ENCODE measurements at places on chromosomes 12 and 14.

- DNase-seq = no peak
These were observed 181.0 kb downstream of the MON2 start for GRCh38 chr12:62647586-62647985.

- no peak for DNase-seq
These were observed 106.7 kb downstream of the ANO4 start for GRCh38 chr12:100901266-100901665.

DNA sequence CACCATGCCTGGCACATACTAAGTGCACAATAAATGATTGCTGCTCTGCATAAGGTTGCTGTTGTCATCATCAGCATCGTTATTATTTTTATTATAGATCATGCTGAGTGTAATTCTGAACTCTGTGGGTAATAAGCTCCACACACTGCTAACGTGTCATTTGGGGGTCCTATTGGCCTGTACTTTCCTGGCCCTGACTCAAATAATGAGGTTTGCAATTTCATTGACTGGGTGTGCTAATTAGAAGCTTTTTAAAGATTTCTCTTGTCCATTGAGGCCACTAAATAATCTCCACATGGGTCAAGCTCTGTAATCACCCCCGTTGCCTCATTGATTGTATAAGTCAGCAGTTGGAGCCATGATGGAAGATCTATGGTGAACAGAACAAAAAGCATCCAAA lies 320.8 kb upstream of the TMPO start:
- DNase-seq = no peak

GRCh38 chr12:2732290-2732689 lies 62.5 kb upstream of the FKBP4 start:
- no peak for DNase-seq

DNA sequence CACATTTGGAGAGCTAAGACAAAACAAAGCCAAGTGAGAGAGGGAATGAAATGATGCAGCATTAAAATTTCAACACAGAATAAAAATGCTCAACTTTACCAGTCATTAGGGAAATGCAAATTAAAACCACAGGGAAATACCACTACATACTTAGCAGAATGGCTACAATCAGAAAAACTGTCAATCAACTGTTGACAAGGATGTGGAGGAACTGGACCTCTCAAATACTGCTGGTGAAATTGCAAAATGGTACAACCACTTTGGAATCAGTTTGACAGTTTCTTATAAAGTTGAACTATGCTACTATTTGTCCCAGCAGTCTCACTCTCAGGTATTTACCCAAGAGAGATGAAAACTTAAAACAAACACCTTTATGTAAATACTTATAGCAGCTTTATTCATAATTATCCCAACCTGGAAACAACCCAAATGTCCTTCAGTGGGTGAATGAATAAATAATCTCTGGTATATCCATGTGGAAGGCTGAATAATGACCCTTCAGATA lies 43.8 kb upstream of the KTN1 start:
- DNase-seq = no peak

- no peak for DNase-seq
These were observed 152.2 kb downstream of the CHST11 start for GRCh38 chr12:104608998-104609397.

DNA sequence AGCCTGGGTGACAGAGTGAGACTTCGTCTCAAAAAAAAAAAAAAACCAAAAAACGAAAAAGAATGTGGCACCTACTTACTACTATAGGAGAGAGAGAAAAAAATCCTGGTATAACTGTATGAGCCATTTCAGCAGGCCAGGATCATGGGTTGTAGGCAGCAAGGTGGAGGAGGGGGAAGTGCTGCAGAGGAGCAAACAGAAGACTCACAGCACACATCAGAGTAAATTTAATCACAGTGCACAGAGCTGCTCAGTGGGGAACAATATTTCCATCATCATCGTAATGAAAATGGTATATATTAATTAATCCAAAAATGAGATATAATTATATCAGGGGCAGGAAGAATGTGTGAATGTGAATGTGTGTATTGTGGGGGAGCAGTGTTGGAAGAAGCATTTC lies 175.8 kb downstream of the SLC2A13 start:
- DNase-seq = no peak

- no peak for DNase-seq
These were observed 55.6 kb upstream of the ZDHHC17 start for GRCh38 chr12:76708296-76708695.

GRCh38 chr12:91785655-91786498 lies 359.8 kb downstream of the BTG1 start:
- no peak for DNase-seq

DNA sequence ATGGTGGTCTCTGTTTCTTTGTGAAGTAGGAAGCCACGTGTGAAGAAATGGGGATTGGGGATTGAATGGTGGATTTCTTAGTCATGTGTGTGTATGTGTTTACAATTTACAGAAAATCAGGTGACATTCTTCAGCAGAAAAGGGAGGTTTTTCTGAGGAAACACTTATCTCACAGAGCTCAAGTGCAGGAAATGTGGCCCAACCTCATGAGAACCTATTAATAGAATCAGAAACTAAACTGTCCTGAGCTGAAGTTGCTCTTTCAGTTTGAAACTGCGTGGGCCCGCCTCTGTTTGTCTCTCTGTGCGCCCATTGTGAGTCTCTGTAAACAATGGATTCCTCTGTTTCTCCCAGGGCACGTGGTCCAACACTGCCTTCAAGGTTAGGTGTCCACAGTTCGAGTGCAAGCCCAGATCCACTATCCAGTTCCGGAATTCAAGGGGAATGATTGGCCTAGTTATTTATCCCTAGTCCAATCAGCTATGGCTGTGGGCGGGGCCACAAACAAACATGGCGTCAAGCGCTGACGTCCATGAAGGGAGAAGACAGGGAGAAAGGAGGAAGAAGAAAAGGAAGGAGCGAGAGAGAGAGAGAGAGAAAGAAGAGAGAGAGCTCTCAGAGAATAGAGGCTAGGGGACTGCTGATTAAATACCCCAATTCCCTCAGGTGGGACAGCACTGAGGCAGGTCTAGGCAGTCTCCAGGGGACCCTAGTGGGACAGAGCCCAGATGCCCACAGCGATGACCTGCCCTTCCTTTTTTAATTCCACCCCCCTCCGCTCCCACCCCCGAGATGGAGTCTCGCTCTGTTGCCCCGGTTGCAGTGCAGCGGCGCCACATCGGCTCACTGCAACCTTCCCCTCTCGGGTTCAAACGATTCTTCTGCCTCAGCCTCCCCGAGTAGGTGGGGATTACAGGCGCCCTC lies 31.4 kb upstream of the C12orf76 start:
- DNase-seq = peak; percentile 49

DNA sequence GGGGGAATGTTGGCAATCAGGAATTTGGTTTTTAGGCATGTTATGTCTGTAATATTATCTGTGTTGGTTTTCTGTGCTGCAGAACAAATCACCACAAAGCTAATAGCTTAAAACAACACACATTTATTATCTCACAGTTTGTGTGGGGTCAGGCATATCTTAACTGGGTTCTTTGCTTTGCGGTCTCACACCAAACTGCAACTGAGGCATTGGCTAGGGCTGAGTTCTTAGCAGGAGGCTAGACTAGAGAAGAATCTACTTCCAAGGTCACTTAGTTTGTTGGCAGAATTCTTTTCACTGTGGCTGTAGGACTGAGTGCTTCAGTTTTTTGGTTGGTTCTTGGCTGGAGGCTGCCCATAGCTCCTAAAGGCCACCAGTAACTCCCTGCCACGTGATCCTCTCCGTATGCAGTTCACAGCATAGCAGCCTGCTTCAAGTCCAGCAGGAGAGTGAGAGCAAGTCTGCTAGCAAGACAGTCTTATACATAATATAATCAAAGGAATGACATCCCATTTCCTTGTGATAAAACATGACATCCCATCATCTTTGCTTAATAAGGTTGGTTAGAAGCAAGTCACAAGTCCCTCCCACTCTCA lies 21.6 kb downstream of the ATF1 start:
- no peak for DNase-seq

DNA sequence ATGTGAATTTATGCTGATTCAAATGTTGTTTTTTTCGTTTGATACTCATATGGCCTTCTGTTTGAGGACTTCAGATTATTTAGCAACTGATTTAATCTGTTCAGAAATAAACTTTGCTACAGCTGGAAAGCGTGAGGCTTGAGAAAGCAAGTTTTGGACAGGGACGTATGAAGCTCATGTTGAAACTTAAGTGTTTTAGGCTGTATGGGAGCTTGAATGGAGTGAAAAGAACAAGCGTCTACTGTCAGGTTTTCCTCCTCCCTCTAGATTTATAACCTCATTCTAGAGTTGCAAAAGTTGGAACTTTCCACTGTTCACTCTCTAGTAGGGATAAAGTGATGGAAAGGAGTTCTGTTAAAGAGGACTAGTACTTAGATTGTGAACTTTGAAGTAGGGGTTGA lies 1.0 kb downstream of the PRPF39 start:
- DNase-seq = peak; percentile 49

DNA sequence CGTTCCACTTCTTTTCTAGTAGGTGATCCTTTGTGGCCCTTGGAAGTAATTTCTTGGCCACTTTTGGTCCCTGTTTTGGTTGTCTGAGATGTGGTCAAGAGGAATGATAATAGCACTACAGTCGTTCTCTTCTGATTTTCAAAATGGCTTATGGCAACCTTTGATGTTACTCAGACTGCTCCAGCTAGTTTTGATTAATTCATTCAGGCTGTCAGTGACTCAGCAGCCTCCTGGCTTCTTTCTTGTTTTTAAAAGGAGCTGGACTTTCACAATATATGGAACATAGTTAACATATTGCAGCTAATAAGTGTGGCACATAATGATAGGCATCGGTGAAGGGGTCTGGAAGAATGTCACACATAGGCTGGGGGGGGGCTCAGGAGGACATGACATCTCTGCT lies 47.3 kb downstream of the WDR20 start:
- DNase-seq = peak; percentile 21

DNA sequence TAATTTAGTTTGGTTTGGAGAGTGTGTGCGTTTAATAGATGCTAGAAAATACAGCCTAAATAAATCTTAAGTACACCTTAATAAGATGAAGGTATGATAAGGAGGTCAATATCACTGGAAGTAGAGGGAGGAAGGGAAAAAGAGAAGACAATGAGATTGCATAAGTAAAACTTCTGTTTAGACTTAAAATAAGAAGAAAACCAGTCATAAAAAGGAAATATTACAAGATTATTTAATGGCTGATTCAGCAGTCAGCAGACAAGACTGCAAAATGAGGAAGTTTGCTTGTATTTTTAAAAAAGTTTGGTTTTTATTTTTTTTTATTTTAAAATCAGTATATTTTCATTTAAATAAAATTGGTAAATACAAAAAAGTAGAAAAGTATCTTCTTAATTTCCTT lies 3.2 kb downstream of the SLC38A6 start:
- DNase-seq = no peak

DNA sequence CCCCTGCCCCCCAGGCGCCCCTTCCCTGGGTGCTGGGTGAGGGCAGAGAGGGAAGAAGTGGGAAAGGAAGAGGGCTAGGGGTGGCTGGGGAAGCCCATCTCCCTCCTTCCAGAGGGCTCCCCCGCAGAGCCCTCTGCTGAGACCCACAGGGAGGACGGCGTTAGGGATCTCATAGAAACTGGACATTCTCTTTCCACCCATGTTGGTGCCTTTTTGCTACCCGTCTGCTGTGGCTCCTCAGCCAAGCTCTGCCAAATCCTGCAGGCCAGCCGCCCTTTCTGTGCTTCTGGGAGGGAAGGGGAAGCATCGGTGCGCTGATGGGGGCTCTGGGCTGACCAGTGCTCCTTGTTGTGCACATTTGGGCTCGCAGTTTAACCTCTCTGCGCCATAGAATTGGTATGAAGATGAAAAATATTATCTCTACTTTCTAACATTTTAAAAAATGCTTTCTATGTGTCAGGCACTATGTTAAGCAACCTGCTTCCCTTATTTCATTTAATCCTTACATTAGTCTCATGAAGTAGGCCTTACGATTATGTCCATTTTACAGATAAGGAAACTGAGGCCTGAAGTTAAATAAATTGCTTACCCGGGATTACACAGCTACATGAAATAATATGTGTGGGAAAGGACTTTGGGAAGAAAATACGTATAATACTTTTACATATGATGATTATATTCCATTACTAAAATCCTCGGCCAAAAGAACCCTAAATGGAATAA lies 981 bp downstream of the SLC48A1 start:
- DNase-seq = no peak

GRCh38 chr14:37081218-37081617 lies 91.2 kb downstream of the SLC25A21 start:
- no peak for DNase-seq

DNA sequence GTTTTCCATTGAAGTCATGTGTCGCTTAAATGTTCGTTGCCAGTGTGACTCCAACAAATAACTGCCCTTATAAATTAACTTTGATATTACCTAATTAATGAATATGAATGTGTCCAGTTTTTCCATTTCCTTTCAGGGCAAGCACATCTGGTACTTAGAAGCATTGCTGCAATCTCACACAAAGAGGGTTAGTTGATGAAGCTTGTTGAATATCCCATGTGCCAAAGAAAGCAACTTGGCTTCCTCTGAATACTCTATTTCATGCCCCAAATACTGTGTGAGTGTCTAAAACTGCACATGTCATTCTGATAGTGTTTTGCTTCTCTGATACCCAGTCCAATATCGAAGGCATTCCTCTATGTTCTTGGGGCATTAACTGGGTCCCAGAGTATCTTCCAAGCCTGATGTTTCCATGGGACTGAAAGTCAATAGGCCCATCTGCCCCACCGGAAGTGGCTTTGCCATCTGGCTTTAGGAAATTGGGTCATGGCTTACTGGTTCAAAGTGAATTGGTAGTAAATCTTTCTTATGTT lies 75.8 kb upstream of the CNTN1 start:
- no peak for DNase-seq

GRCh38 chr12:45432710-45433109 lies 216.8 kb downstream of the ANO6 start:
- DNase-seq = no peak

All from erythroblast (primary cell).